Right kidney (tissue), 9 donors: ENCODE measurements at places on chromosomes 7 and 10.

- no peak for DNase-seq
Observed at GRCh38 chr10:72006026-72006425, 41.8 kb downstream of the CHST3 start.

DNA sequence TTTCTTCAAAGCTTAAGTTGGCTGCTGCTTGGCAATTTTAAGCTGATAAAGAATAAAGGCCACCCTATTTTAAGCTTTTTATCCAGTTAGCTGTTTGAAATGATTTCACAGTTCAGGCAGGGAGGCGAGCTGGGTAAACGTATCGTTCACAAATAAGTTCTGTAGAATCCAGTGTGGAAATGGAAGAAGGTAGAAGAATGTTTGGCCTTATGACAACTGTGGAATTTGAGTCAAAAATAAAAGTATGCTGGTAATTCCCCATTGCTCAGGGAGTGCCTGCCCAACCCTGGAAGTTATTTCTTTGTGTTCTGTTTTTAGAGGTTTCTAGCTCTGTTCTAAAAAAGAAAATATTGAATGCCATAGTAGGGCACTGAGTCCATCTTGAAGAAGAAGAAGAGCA lies 113.1 kb downstream of the ARL4A start:
- no peak for DNase-seq

GRCh38 chr10:30455816-30456215 lies 21.8 kb downstream of the MAP3K8 start:
- DNase-seq: no peak

GRCh38 chr7:22051886-22052673 lies 106.4 kb upstream of the CDCA7L start:
- DNase-seq: peak; percentile 11

DNA sequence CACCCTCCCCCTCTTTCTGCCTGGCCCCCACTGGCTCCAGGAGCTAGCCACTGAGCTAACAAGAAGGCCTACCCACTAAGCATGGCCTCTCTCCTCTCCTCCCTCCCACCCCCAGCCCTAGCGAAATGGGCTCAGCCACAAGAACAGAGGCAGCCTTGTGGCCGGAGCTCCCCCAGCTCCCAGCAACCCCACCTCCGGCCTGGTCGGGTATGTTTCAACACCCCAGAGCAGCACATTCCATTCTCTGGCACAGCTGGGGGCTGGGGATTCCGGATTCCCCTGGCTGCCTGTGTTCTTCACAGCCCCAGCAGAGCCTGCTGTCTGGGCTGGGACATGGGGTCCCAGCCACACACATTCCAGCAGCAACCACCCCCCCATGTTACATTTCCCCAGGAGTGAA lies 9.0 kb downstream of the SFRP5 start:
- no peak for DNase-seq

- no peak for DNase-seq
Observed at GRCh38 chr7:36545291-36545690, 155.6 kb downstream of the ANLN start.

- no peak for DNase-seq
Observed at GRCh38 chr10:7887174-7887816, 69.0 kb downstream of the TAF3 start.

DNA sequence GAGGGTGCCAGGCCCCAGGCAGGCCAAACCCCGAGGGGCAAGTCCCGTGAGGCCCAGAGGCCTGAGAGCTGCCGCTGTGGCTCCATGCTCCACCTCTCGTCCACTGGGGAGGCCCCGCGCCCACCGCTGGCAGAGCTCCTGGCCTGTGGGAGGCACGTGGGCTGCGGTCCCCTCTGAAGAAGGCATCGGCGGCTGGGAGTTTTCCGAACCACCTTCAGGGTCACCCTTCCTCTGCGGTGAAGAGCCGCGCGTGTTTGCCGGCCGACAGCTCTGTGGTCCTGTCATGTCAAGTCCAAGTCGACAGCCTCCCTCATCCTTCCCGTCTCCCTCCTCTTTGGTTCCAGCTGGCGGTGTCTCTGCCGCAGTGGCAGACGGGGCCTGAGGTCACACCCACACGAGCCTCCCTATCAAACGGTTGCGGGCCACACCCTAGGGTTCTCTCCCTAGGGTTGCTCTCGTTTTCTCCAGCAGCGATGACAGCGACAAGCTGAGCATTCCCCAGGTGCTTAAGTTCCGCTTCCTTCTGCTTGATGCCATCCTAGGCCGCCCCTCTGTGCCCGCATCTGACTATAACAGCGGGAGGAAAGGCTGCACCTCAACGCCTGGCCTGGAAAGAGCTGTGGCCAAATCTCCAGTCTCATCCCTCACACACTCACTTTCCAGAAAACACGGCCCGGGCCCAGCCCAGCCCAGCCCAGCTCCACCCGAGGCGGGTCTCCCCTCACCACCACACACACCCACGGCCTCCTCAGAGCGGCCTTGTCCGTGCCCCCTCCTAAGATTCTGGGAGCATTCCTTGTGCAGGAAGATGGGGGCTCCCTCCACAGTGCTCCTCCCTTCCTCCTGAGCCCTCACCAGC lies 185.0 kb downstream of the ELFN1 start:
- DNase-seq: peak; percentile 6

- DNase-seq: no peak
Observed at GRCh38 chr7:107206706-107207105, 37.9 kb downstream of the HBP1 start.

- DNase-seq: no peak
Observed at GRCh38 chr7:133117452-133117851, 35.6 kb upstream of the CHCHD3 start.

DNA sequence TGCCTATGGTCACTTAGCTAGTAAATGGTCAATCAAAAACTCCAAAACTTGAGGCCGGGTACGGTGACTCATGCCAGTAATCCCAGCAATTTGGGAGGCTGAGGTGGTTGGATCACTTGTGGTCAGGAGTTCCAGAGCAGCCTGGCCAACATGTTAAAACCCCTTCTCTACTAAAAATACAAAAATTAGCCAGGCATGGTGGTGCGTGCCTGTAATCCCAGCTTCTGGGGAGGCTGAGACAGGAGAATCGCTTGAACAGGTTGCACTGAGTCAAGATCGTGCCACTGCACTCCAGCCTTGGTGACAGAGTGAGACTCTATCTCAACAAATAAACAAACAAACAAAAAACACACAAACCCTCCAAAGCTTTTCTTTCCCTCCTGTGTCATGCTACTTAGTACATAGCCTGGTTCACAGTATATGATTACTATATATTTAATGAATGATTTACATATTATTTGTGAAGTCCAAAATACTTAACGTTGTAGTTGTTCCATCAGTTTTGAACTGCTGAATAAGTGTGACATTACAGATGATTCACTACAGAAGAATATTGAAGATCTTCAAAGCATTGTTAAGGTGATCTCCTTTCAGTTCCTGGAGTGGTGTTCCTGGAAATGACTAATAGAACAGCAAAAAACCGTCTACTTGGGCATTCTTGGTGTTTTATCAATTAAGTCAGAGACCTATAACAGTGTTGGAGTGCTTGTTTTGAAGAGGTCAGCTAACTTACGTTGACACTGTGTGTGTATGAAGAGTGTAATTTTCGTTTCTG lies 72.9 kb downstream of the ADK start:
- DNase-seq: no peak

GRCh38 chr10:78015546-78015945 lies 13.8 kb downstream of the POLR3A start:
- no peak for DNase-seq

DNA sequence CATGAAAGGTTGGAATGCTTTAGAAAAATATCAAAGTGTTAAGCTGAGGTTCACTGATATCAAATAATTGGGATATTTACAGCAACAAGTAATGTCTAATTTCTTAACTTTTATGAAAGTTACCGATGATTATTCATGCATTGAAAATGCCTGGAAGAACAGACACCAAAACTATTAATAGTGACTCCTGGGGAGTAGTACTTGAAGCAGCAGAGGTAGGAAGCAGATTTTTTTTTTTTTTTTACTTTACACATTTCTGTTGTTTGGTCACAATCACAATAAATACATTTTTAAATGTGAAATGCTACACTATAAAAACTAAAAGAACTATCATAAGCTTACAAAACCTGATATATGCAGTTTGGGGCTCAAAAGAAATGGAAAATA lies 70.5 kb upstream of the FGL2 start:
- no peak for DNase-seq

GRCh38 chr10:90087197-90088023 lies 386.0 kb downstream of the KIF20B start:
- DNase-seq: no peak
